Activated T-helper 1 cell treated with Interleukin-2 at 50 U/mL for 16 hours (primary cell): ENCODE measurements at places on chromosomes 1 and 21.

DNA sequence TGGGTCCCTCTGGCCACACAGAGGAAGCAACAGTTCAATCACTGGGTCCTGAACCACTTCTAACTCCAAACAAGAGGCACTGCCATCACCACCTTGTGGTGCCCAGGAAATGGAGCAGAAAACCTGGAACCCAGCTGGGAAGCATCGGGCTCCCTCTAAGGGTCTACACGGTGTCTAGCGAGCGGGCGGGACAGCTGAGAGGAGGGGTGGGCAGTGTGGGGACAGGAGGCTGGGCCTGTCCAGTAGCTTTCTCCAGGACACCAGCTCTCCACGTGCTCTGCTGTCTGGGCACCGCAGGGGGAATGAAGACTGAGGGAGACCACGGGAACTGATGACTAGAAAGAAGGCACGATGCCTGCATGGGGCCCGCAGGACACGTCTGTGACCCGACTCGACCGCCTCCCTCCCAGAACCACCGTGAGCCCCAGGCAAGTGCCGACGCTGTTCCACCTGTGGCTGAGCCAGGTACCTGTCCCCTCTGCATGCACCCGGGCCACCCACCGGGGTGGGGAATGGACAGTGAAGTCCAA lies 5.4 kb upstream of the PRDM15 start:
- DNase-seq, result no peak

GRCh38 chr1:174167265-174167803 lies 8.0 kb downstream of the RABGAP1L start:
- DNase-seq, result no peak

GRCh38 chr21:14900611-14901010 lies 164.2 kb downstream of the NRIP1 start:
- no peak for DNase-seq

- no peak for DNase-seq
Measured at GRCh38 chr1:90729504-90730242, 12.6 kb upstream of the BARHL2 start.

GRCh38 chr1:70546726-70547125 lies 135.7 kb downstream of the CTH start:
- no peak for DNase-seq

- DNase-seq, result no peak
Measured at GRCh38 chr1:27672750-27673112, 739 bp upstream of the IFI6 start.

DNA sequence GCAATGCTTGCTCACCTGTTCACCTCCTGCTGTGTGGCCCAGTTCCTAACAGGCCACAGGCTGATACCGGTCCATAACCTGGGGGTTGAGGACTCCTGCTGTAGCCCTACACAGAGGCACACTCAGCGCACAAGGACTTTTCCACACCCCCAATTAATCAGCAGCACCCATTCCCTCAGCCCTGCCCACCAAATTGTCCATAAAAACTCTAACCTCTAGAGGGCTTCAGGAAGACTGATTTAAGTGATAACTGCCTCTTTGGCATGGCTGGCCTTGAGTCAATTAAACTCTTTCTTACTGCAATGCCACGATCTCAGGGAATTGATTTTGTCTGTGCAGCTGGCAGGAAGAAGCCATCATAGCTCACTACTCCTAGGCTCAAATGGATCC lies 71.3 kb upstream of the MUTYH start:
- no peak for DNase-seq

DNA sequence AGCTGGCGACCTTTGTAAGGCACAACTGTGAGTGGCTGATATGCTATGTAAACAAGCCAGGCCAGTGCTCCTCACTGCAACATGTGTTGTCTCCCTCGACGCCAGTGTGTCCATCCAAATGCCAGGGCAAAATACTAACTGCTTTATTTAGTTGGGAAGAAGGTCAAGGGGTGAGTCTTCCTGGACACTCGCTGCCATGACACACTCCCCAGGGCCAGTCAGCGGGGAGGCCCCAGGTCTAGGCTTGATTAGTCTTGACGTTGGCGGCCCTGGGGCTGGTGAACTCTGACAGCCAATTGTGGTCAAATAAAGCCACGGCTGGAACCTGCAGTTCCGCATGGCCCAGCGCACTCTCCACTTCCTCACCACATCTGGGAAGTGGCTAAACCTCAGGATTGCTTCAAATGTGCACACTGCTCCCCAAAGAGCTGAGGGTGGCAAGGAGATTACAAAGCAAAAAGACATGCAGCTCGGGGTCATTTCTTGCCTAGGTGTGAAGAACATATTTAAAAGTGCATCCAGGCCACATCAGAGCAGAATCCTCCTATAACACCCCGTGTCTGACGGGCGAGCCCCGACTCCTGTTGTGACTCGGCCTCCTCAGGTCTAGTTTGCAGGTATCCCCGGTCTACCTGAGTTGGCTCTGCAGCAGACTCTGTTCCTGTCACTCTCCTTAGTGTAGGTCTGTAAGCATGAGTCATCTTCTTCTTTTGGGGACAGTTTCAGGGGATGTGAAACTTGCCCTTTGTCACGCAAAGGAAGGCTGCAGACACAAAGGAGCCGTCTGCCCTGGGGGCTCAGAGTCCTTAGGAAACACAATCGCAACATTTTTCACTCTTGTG lies 183.5 kb downstream of the RUNX1 start:
- no peak for DNase-seq

DNA sequence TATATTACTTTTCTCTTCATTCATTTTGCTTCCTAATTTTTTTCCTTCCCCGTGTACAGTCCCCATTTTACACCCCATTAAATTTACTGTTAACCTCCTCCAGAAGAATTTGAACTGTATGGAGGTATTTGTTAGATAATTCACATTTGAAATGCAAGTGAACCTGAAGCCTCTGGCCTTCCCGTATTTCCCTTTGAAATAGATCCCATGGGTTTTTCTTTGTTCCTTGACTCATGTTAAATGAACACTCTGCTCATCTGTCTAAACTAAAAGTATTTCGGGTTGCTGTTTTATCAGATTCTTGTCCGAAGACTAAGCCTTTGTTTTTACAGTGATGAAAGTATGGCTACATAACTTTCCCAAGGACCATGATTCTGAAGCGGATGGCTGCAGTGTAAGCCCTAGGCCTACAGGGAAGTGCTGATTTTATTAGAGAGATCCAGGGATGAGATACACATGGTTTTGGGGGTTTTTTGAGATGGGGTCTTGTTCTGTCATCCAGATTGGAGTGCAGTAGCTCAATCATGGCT lies 187.9 kb downstream of the PATJ start:
- DNase-seq, result no peak
